Lung microvascular endothelial cell (primary cell): ENCODE measurements at places on chromosomes 4 and X. TPM values are rescaled to one million over a fixed set of nuclear protein-coding genes. Genes with fewer than 3 reads are reported as not detected.

Gene STATH
- not detected in 2 replicates for total RNA-seq

- DNase-seq: peak; percentile 58
These were observed 70.2 kb downstream of the GC start for GRCh38 chr4:71713611-71714203.

DNA sequence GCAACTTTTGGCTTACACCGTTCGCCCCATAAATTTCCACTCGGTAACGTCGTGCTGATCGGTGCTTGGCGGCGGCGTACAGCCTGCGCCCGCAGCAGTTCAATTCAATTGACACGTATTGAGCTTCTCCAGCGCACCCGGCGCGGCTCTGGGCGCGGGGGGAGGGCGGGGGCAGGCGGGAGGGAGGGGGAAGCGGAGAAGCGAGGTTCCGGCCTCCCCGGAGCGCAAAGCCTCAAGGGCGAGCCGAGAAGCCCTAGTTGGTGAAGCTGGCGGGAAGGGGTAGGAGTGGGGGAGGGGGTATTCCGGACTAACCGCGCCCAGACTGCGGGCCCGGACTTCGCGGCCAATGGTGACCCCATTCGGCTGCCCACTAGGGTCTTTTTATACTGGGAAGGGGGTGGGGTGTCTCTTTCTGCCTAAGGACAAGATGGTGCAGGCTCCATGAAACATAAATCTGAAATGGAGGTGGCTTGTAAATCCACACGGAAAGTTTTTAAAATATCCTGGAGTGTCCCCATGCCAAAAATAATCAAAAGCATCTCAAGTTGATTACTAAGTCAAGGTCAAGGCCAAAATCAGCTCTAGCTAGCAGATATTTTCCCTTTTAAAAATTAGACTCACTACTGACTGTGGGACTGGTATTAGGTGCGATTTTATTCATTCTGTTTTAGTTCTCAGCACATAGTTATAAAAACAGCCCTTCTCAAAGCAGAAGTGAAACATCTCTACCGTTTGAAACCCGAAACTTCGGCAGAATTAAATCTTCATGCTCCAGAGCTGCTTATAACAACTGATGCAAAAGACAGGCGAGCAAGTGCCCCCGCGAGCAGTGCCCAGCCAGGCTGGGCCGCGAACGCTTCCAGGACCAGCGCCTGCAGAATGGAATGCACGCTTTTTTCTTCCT is 1.5 kb upstream of the BCOR start:
- peak; percentile 10 for DNase-seq

DNA sequence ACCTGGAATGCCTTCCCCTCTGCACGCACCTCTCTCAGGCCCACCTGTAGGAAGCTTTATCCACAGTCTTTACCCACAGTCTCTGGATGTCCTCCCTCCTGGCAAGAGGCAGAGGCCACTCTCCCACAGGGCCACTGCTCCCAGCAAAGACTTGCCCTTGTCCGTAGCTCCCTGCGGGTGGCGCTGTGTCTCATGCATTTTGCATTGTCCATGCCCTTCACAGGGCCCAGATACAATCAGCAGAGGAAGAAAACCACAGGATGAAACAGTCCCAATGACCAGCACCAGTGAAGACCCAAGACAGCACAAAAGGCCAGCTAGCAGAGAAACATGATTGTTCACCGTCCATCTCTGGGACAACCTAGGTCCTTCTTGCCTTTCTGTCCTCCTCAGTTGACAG is 2.1 kb upstream of the NSG1 start:
- peak; percentile 67 for DNase-seq

Gene FAM9A
- total RNA-seq: not detected in 2 replicates

Gene LDOC1
- total RNA-seq: 5.0 and 7.1 TPM in 2 replicates
